MM.1S (cell line): ENCODE measurements at places on chromosomes 7 and 10.

DNA sequence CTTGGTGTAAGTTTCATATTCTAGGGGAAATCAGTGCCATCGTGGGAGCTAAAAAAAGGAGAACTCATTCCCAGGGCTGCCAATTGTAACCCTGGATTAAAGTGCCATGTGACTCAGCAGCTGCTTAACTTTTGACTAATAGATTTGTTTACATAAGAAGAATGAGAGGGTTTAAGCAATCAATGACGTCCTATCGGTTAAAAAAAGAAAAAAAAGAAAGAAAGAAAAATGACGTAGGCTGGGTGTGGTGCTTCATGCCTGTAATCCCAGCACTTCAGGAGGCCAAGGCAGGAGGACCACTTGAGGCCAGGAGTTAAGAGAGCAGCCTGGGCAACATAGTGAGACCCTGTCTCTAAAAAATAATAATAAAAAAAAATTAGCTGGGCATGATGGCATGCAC lies 116.2 kb upstream of the AFAP1L2 start:
- DNase-seq = no peak
- H3K27me3 ChIP-seq = 0 out of 2 replicates have a peak, but pooled peaks cover 4% of the 10 kb centered on the region
- H3K4me3 ChIP-seq = no peak overlapping the region
- no peaks in the 10 kb centered on the region for H3K36me3 ChIP-seq
- peaks cover 18% of the 10 kb centered on the region for H3K4me1 ChIP-seq

- no peaks in the 10 kb centered on the region for H3K36me3 ChIP-seq
- no peak overlapping the region for H3K4me3 ChIP-seq
- 0 out of 2 replicates have a peak, but pooled peaks cover 5% of the 10 kb centered on the region for H3K4me1 ChIP-seq
- DNase-seq = no peak
Observed at GRCh38 chr10:14667280-14667679, 107.4 kb downstream of the FAM107B start.

GRCh38 chr7:35315517-35315916 lies 61.6 kb upstream of the TBX20 start:
- H3K36me3 ChIP-seq = no peaks in the 10 kb centered on the region
- no peak overlapping the region for H3K27ac ChIP-seq
- no peak overlapping the region for H3K4me3 ChIP-seq
- DNase-seq = no peak

DNA sequence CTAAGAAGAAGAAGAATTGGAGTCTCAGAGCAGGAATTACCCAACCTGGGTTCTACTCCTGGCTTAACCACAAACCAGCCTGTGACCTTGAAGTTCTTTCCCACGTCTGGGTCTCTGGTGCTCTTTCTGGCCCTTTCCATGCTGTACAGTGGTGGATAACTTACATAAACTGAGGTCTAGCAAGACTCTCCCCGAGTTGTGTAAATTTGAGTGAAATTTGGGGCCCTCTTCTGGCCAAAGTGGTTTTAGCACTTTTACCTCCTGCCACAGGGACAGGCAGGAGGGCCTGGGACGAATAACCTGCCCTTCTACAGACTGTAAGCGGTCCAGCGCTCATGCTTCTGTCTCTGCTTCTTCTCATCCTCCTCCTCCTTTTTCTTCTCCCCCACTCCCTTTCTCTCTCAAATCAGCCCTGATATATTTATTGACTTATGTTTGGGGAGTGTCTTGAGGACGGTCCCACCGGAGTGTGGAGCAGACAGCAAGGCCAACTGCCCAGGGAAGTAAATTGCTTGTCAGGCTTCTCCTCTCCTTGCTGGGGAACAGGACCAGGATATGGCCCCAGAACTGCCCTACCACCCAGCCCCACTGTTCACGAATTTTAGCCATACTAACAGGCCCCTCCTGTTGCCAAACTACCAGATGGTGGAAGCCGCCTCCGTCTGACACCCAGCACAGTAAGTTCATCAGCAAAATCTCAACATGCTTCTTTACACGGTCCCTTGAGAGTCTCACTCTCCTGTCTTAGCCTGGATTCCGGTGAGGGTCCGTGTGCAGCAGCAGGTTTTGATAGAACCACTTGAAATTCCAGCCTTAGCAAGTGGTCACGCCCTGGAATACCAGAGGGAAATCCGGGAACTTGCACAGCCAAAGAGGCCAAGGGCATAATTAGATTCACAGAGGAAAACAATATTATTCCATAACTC lies 4.0 kb upstream of the SH3PXD2A start:
- peaks cover 6% of the 10 kb centered on the region for H3K27me3 ChIP-seq
- H3K4me1 ChIP-seq = peaks cover 14% of the 10 kb centered on the region
- no peak overlapping the region for H3K4me3 ChIP-seq
- no peaks in the 10 kb centered on the region for H3K36me3 ChIP-seq
- H3K27ac ChIP-seq = no peak overlapping the region
- DNase-seq = peak; percentile 71

DNA sequence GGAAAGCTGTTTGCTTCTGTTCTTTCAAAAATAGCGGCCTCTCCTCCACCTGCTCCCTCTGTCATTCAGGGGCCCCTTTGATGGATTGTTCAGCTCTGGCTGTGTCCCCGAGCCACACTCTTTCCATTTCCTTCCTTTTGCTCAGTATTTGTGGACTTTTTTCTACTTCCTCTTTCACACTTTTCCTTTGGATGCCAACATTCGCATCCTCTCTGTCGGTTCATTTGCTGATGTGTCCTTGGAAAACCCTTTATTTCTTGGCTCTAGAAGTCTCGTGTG lies 11.7 kb upstream of the PWWP2B start:
- H3K27me3 ChIP-seq = peaks cover 47% of the 10 kb centered on the region
- H3K4me3 ChIP-seq = no peak overlapping the region
- H3K4me1 ChIP-seq = no peaks in the 10 kb centered on the region
- H3K27ac ChIP-seq = no peak overlapping the region

- DNase-seq = no peak
- H3K4me3 ChIP-seq = no peak overlapping the region
- no peaks in the 10 kb centered on the region for H3K4me1 ChIP-seq
- H3K36me3 ChIP-seq = no peaks in the 10 kb centered on the region
Observed at GRCh38 chr7:41045556-41046123, 657.2 kb downstream of the INHBA start.

GRCh38 chr10:124650820-124651401 lies 93.3 kb downstream of the FAM53B start:
- no peak overlapping the region for H3K4me3 ChIP-seq
- H3K27ac ChIP-seq = no peak overlapping the region
- no peak for DNase-seq
- no peaks in the 10 kb centered on the region for H3K27me3 ChIP-seq
- H3K4me1 ChIP-seq = peaks cover 26% of the 10 kb centered on the region

GRCh38 chr10:120423431-120424197 lies 33.4 kb upstream of the PLPP4 start:
- H3K4me1 ChIP-seq = no peaks in the 10 kb centered on the region
- DNase-seq = peak; percentile 49
- H3K27ac ChIP-seq = no peak overlapping the region

GRCh38 chr10:104581884-104582601 lies 59.0 kb upstream of the SORCS3 start:
- no peak for DNase-seq
- no peaks in the 10 kb centered on the region for H3K36me3 ChIP-seq
- no peaks in the 10 kb centered on the region for H3K27me3 ChIP-seq
- no peaks in the 10 kb centered on the region for H3K4me1 ChIP-seq
- no peak overlapping the region for H3K27ac ChIP-seq
- H3K4me3 ChIP-seq = no peak overlapping the region

- H3K27ac ChIP-seq = peak overlapping the region; percentile 95
- no peaks in the 10 kb centered on the region for H3K27me3 ChIP-seq
- H3K4me3 ChIP-seq = peak overlapping the region; percentile 39; the same call in 1 of the 2 replicates
- peaks cover 3% of the 10 kb centered on the region for H3K36me3 ChIP-seq
- DNase-seq = peak; percentile 79
- peaks cover 83% of the 10 kb centered on the region for H3K4me1 ChIP-seq
Observed at GRCh38 chr7:55549457-55549856, 22.8 kb downstream of the VOPP1 start.

GRCh38 chr7:126696256-126697038 lies 556.3 kb downstream of the GRM8 start:
- H3K4me1 ChIP-seq = peaks cover 23% of the 10 kb centered on the region
- H3K36me3 ChIP-seq = no peaks in the 10 kb centered on the region

GRCh38 chr10:69831231-69831855 lies 29.6 kb downstream of the COL13A1 start:
- peaks cover 33% of the 10 kb centered on the region for H3K27me3 ChIP-seq
- no peak overlapping the region for H3K27ac ChIP-seq
- H3K4me1 ChIP-seq = no peaks in the 10 kb centered on the region

- no peaks in the 10 kb centered on the region for H3K27me3 ChIP-seq
- no peaks in the 10 kb centered on the region for H3K36me3 ChIP-seq
- H3K4me3 ChIP-seq = no peak overlapping the region
- H3K4me1 ChIP-seq = no peaks in the 10 kb centered on the region
Observed at GRCh38 chr10:129780901-129781795, 182.9 kb downstream of the EBF3 start.

- H3K36me3 ChIP-seq = no peaks in the 10 kb centered on the region
- no peaks in the 10 kb centered on the region for H3K4me1 ChIP-seq
- no peak overlapping the region for H3K27ac ChIP-seq
- H3K4me3 ChIP-seq = no peak overlapping the region
- no peaks in the 10 kb centered on the region; the same call in 1 of the 2 replicates for H3K27me3 ChIP-seq
Observed at GRCh38 chr10:3054183-3054850, 13.0 kb upstream of the PFKP start.

DNA sequence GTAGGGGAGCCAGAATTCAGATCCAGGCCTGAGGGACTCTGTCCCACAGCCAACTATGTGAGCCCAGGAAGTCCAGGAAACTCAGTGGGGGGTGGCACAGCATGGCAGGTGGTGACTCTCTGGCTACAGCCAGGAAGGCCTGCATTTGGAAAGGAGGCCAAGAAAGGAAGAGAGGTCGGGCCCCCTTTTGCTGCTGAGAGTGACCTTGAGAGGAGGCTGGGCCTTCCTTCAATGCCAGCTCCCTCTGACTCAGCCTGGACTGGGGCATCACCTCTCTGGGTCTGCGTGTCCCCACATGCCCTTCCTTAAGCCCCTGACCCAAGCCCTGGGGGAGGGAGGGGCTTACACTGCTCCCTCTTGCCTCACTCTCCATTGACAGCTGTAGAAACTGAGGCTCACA lies 6.4 kb upstream of the MYL10 start:
- no peak for DNase-seq
- H3K4me1 ChIP-seq = no peaks in the 10 kb centered on the region
- no peaks in the 10 kb centered on the region for H3K36me3 ChIP-seq
- no peak overlapping the region for H3K4me3 ChIP-seq

- H3K27ac ChIP-seq = no peak overlapping the region
- no peaks in the 10 kb centered on the region for H3K27me3 ChIP-seq
- H3K4me3 ChIP-seq = no peak overlapping the region
- no peaks in the 10 kb centered on the region for H3K36me3 ChIP-seq
- no peaks in the 10 kb centered on the region for H3K4me1 ChIP-seq
Observed at GRCh38 chr7:17965603-17966002, 25.3 kb upstream of the SNX13 start.

DNA sequence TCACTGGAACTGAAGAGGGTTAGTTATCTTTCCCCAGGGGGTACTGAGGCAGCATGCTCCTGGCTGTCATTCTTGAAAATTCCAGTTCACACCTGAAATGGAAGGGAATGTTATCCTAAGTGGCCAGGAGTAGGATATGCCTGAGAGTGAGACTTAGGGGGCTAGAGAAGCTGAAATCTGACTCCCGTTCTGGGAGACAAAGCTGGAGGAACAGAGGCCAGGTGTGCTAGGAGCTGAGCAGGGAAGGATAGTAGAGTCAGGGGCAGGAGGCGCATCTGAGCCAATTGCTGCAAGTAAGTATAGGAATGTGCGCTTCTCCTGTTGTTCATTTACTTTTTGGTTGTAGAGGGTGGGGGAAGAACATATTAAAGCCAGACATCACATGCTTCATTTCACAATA lies 58.1 kb upstream of the KIAA1217 start:
- no peaks in the 10 kb centered on the region for H3K27me3 ChIP-seq
- no peak overlapping the region for H3K27ac ChIP-seq
- no peak overlapping the region for H3K4me3 ChIP-seq
- no peaks in the 10 kb centered on the region for H3K4me1 ChIP-seq
- no peak for DNase-seq

DNA sequence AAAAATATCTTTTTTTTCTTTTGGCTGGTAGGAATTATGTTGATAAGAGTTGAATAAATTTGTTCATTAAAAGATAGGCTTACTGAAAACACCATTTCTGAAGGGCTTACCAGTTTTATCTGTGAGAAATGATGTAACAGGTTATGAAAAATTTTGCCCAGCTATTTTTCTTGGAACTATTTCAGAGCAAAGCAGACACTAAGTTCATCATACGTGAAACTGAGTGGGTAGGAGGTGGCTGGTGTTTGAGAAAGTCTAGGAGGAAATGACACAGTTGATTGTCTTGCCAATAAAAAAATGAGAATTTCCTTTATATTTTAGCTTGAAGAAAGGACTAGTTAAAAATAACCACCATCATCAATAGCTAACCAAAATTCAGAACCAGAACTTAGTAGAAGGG lies 6.2 kb upstream of the MRC1 start:
- no peak for DNase-seq
- H3K4me1 ChIP-seq = no peaks in the 10 kb centered on the region
- H3K4me3 ChIP-seq = no peak overlapping the region
- no peaks in the 10 kb centered on the region for H3K36me3 ChIP-seq

DNA sequence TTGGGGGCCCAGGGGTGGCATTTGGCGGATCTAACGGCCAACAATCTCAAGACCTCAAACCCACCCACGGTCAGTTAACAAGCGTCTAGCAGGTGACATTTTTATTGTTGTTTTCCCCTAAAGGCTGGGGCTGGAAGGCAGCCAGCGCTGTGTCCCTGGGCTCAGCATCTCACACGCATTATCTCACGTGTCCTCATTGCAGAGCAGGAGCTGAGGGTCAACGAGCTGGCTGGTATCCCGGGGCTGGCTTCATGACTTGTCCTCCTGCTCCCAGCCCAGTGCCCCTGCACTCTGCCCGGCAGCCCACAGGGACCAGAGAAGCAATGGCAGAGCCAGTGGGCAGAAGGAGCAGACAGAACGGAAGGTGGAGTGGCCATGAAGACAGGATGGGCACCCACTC lies 54.4 kb upstream of the TMEM273 start:
- DNase-seq = no peak
- no peaks in the 10 kb centered on the region for H3K36me3 ChIP-seq
- no peak overlapping the region for H3K27ac ChIP-seq
- no peaks in the 10 kb centered on the region for H3K27me3 ChIP-seq
- H3K4me3 ChIP-seq = no peak overlapping the region

GRCh38 chr10:97711640-97712572 lies 1.6 kb upstream of the MARVELD1 start:
- no peaks in the 10 kb centered on the region for H3K36me3 ChIP-seq
- H3K4me1 ChIP-seq = peaks cover 7% of the 10 kb centered on the region; the same call in 1 of the 2 replicates
- no peak overlapping the region for H3K4me3 ChIP-seq
- no peak overlapping the region for H3K27ac ChIP-seq

GRCh38 chr10:70053841-70054288 lies 1.2 kb downstream of the MACROH2A2 start:
- H3K27ac ChIP-seq = no peak overlapping the region
- H3K36me3 ChIP-seq = no peaks in the 10 kb centered on the region
- 0 out of 2 replicates have a peak, but pooled peaks cover 4% of the 10 kb centered on the region for H3K27me3 ChIP-seq
- H3K4me1 ChIP-seq = no peaks in the 10 kb centered on the region
- no peak overlapping the region for H3K4me3 ChIP-seq

DNA sequence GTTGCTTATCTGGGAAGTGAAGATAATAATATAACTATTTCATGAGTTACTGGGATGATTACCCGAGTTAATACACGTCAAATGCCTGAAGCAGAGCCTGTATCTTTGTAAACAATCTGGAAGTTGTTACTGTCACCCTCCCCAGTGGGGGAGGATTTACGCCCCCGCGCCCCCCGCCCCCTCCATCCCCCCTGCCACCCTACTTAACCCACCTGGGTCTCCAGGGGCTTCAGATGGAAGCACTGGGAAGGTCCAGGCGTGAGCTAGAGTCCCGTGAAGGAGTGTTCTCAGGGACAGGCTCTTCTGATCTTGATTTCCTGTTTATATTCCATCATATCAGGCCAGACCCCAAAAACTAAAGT lies 691 bp upstream of the PPA1 start:
- H3K4me1 ChIP-seq = peaks cover 9% of the 10 kb centered on the region
- H3K27me3 ChIP-seq = no peaks in the 10 kb centered on the region
- no peak for DNase-seq
- peak overlapping the region; percentile 83 for H3K27ac ChIP-seq
- no peaks in the 10 kb centered on the region; the same call in 1 of the 2 replicates for H3K36me3 ChIP-seq
- peak overlapping the region; percentile 94 for H3K4me3 ChIP-seq
